GM18507 (cell line): ENCODE measurements at places on chromosomes 7 and 10.

DNA sequence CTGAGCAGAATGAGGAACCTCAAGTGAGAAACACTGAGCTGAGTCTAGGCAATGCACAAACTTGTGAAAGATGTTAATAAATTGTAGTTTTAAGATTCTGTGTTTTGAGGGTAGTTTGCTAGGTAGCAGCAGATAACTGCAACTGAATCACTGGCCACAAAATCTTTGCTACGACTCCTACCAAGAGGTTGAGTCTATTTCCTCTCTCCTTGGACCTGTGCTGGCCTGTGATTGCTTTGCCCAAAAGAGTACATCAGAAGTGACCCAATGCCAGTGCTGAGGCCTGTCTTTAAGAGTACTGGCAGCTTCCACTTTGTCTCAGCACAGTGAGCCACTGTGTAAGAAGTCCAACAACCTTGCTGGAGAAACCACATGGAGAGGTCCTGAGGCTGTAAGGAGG lies 11.9 kb upstream of the TSPAN13 start:
- no peak for DNase-seq

DNA sequence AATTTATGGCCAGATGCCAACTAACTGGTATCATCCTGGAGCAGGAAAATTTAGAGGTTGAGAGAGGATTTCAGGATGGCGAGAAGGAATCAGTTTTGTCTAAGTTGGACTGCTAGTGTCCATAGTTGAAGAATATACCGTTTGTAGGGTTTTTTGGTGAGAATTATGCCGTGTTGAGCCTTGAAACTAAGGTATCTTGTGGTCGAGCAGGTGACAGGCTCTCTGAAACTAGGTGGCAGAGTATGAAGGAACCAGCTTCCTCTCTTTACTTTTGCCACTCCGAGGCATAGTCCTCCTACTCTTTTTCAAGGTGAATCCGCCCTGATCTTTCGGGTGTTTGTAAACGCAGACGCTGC lies 9.7 kb downstream of the MDFIC start:
- DNase-seq = no peak

DNA sequence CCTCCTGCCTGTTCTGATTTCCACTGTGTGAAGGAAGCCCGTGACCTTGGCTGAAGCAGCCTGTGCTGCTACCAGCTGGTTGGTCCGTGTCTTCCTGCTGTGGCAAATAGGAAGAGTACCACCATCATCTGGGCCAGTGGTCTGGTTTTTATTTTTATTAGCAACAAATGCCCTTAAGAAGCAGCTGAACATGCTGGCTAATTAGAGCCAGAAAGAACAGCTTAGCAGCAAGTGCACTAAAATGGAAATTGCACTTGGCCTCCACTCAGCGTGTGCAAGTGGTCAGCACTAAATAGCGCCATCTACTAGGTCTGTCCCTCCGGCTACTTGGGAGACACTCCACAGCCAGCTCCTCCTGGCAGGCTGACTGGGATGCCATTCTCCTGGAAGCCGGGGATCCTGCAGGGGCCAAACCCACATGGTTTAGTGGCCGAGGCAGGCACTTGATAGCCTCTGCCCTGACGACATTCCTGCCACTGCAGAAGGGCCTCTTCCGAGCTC lies 690.3 kb upstream of the FOXK1 start:
- DNase-seq = no peak

DNA sequence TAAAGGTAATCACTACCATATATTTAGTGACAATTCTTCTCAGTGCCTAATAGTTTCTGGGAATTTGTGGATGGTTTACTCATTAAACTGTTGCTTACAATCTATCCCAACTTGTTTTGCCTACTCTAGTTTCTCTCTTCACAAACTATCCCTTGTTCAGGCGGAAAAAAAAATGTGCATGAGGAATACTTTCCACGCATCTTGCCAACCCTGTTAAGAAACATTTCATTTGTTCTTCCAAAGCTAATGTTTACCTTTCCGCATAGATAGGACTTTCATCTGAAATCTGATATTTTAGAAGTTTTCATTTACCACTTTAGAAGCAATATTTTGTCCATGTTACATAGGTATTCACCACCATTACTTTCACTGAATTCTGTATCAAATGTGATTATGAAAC lies 191.9 kb downstream of the MDFIC start:
- no peak for DNase-seq

- peak; percentile 58 for DNase-seq
These were observed at the start of gene SERPINE1 for GRCh38 chr7:101126651-101127459. Gene SERPINE1, plus strand, starts transcription at chr7:101127104. Its CDS starts 1,290 bp downstream, at chr7:101128394.

GRCh38 chr10:15211464-15211979 lies 43.0 kb upstream of the NMT2 start:
- no peak for DNase-seq

DNA sequence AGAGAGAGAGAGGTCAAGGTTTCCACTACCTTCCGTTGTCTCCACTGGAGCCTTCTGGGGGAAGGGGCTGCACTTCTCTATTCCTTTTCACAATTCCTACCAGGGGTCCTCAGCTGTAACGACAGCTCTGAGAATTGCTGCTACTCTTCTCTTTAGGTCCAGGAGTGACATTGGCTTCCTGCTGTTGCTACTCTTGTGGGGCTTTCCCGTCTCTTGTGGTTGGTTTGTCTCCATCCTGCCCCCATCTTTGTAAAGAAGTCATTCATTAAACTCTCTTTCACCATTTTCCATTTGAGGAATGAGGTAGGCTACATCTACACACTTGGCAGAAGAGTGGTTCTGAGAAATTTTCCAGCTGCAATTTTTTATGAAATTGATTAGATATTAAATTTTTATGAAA lies 238.8 kb upstream of the LYZL1 start:
- no peak for DNase-seq
